ENCODE measurements at places on chromosomes 7 and 10.

- no peak for DNase-seq
Observed at GRCh38 chr7:88771417-88771816, 11.9 kb downstream of the ZNF804B start.

DNA sequence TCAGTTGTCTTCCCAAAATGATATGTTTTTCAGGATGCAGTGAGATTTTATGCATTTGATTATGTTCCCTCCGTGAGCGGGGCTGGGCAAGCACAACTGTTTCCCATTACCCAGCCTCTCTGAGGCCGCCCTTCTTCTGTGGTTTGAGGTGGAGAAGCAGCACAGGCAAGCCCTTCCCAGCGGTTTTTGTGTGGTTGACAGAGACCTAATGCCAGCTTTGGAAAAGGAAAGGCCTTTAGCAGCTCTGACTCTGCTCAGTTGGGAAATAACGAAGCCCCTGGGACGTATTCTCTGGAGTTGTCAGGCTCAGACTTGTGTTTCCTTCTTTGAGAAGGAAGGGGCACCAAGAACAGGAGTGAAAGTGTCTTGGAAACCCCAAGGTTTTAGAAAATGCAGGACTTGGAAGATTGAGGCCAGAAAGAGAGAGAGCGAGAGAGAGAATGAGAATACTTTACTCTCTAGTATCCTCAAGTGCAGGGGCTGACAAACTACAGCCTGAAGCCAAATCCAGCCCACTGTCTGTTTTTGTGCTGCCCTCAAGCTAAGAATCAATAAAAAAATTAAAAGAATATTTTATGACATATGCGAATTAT lies 20.6 kb upstream of the PDCD4 start:
- DNase-seq: no peak

DNA sequence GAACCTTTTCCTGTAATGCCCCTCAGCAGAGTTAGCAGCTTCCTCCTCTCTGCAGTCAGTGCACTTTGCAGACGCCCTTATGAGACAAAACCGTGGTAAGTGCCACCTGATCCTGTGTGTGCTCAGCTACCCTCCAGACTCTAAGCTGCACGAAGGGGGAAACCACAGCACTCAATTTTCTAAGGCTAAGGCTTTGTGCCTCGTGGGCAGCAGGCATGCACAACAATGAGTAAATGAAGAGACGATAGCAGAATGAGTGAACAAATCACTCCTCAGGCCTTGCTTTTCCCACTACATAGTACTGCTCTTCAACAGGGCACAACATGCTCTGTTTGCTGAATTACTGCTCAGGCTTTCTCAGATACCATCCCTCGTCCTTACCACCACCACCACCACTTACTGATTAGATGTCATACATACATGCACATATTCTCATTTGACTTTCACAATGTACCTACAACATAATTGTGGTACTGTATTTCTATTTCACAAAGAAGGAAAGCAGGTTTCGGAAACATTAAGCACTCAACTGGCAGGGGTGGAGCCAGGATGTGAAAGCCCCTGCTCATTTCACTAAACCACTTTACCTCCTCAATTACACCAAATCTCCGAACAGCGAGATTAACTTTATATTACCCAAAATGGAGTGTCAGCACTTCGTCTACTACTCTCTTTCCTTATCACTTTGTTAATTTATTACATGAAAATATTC lies 85.4 kb downstream of the ICA1 start:
- peak; percentile 57 for DNase-seq

- DNase-seq: no peak
Observed at GRCh38 chr7:36360244-36360643, 29.4 kb upstream of the ANLN start.

DNA sequence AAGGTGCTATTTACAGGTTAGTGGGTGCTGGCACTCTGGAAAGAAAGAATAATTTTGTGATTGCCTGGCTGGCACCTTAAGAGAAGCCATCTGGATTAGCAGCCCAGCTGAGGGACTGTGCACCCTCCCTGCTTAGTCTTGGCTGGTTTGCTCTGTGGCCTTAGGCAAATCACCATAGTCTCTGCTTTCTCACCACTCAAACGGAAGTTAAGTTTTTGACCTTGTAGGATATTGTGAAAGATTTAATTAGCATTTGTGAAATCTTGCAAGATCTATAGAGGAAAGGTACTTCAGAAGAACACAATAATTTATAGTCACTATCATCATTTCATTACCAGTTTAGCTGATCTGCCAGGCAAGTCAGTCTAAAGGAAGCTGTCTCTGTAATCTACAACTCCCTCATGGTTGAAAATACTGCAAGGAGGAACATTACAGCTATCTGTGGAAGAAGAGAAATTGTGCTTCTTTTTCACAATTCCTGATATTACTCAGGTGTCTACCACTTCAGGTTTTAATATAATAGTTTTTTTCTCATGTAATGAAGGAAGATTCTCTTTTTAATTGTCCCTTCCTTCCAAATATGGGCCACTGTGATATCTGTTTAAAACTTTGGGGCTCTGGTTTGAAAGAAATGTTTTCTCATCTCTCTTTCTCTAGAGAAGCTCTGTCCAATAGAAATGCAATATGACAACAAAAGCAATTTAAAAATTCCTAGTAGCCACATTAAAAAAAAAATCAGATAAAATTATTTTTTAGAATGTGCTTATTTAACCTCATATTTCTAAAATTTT lies 219.6 kb downstream of the PTEN start:
- DNase-seq: no peak

DNA sequence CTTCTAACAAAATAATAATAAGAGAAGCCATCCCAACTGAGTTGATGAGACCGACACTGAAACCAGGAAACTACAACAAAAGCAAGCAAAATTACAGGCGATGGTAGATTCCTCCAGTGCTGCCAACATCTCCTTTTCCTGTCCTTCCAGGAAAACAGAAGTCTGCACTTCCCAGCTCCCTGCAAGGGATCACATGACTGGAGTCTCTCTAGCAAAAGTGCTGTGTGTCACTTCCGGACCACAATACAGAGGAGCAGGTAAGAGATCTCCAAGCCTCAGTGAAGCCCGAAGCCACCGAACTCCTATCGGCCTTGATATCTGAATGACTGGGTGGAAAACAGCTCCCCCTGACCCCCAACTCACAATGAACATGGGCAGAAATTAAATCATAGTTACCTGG lies 63.2 kb downstream of the SMURF1 start:
- no peak for DNase-seq

DNA sequence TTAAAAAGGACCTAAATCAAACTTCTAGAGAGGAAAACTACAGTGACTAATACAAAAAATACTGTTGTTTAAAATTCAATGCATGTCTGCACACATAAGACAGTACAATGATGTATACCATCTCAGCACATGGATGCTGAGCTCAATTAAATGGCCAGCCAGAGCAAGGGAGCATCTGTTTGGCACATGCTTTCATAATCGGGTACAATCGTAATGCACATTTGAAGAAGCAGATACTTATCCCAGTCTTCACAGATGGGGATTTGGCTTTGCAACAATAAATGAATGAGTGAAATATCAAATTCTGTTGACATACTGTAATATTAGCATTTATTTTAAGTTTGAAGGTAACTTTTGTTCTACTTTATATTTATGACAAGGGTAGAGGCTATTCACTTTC lies 187.8 kb downstream of the CRPPA start:
- DNase-seq: no peak

- no peak for DNase-seq
Observed at GRCh38 chr10:16491933-16492332, 29.7 kb downstream of the C1QL3 start.

DNA sequence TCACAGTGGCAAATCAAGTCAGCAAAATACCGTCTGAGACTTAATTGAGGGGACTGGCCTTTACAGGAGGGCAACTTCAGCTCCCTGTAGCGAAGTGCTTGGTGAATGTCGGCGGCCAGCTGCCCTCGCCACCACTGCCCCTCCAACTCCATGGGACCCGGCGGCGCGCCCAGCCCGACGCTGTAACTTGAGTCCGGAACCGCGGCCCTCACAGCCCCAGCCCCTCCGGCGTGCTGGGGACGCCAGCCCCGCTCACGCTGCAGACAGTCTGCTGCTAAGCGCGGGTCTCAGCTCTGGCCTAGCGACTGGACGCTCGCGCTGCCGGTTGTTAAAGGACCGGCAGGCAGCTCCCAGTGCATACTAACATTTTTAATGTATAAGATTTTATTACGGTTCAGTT lies 113.4 kb upstream of the NUPR2 start:
- no peak for DNase-seq

GRCh38 chr10:75407713-75408508 lies 6.3 kb upstream of the ZNF503 start:
- no peak for DNase-seq

DNA sequence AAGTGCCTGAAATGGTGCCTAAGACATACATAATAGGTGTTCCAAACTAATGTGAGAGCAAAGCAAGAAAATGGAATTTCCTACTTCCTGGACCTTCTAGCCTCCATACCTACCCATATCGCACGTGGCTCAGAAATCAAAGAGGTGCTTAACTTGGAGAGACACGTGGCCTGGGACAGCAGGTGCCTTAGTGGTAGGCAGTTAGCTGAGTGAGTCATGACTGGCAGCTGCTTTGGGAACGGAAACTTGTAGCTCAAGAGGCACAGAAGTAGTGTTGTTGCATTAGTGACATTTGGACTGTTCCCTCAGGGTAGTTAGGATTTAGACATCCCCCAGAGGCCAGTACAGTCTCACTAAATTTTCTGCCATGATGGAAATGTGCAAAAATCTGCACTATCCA lies 12.0 kb upstream of the BMPER start:
- DNase-seq: no peak

DNA sequence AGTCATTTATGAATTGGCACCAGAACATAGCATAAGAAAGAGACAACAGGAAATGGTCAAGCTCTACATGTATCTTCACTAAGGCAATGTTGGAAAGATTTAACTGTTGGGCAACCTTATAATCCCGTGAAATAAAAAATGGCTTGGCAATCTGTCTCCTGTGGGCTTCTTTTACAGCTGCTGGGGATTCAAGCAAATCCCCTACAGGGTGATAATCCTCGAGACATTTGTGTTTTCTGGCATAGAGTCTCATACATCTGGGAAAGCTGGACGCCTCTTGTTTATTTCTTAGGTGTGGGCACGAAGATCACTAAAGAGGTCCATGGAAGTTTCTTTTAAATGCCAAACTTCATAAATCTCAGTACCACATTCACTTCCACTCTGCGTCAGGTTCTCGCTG lies 82.2 kb upstream of the GPR141 start:
- DNase-seq: no peak

- DNase-seq: no peak
Observed at GRCh38 chr7:37476428-37476827, 27.8 kb upstream of the ELMO1 start.

GRCh38 chr10:50314169-50315071 lies 63.1 kb upstream of the ASAH2 start:
- no peak for DNase-seq

- no peak for DNase-seq
Observed at GRCh38 chr10:114352653-114353298, 51.5 kb downstream of the AFAP1L2 start.

- no peak for DNase-seq
Observed at GRCh38 chr10:43082087-43082486, 5.2 kb downstream of the RET start.

DNA sequence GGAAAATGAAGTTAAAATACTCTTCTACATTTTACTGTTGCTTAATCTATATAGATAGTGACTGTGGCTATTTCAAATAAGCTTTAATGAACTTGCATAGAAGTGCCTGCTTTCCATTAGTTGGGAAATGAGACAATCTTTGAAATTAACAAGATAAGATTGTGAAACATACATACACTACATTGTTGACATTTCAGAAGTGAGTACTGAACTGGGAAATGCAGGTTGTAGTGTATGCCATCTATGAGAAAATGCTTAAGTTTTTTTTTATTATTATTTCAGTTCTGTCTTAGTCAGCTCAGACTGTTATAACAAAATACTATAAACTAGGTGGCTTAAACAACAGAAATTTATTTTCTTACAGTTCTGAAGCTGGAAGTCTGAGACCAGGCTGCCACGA lies 49.6 kb upstream of the CSTF2T start:
- DNase-seq: no peak

- no peak for DNase-seq
Observed at GRCh38 chr10:116710076-116710475, 32.3 kb downstream of the HSPA12A start.

DNA sequence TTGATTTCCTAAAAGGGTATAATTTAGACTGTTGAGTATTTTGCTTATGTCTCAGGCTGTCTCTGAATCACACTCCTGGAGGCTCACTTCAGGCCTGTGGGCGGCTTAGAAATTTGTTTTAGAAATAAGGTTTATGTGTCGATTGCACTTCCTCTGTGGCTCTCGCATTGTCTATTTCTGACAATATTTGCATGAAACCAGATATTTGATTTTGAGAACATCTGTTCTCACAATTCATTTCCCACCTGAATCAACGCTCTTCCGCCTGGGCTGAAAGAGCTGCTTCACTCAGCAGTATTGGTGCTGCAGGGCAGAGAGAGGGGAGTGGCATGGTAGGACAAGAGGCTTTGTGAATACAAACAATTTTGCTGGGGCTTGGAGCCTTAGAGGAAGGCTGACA lies 262.0 kb downstream of the ADRA2A start:
- no peak for DNase-seq

DNA sequence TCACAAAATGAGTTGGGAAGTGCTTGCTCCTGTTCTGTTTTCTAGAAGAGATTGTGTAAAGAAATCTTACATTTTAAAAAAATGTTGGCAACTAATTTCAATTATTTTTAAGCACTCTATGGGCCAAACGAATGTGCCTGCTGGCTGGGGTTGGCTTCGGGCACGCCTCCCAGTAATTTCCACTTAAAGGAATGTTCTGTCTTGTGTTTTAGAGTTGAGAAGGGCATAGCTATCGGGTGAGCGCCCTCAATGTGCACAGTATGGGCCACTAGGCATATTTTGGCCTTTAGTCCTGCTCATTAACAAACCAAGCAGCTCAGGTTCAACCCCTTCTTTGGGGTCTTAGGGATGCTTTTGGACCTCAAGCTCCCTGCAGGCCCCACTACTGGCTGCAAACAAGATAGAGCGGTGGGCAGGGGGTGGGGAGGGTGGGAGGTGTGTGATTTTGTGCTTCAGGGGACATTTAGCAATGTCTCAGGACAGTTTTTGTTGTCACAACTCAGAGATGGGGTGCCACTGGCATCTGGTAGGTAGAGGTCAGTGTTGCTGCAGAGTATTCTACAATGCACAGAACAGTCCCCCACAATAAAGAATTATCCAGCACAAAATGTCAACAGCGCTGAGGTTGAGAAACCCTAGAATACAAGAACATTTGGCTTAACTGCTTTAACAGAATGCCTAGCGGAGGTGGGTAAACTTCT lies 40.7 kb downstream of the TACC2 start:
- no peak for DNase-seq

GRCh38 chr10:583433-583832 lies 106.0 kb downstream of the DIP2C start:
- DNase-seq: no peak

DNA sequence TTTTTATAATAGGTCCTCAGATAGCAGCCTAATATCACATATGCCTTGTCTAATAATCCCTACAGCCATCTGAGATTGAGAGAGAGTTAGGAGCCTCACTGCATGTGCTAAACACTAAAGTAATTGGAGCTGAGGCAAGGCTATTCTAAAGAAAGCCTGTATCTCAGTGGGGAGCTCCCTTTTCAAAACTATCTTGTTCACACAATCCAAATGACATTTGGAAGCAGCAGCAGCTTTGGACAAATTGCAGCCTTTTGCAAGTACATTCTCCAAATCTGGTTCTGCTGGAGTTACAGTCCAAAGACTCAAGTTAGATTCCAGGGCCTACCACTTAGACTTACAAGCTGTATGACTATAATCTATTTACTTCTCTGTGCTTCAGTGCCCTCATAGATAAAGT lies 104.5 kb downstream of the MACC1 start:
- DNase-seq: no peak

GRCh38 chr10:122234416-122234815 lies 36.7 kb upstream of the BTBD16 start:
- no peak for DNase-seq
